DMS 273 treated with DMSO at 0.1 percent for 48 hours (cell line): ENCODE measurements at places on chromosomes 7 and 10.

DNA sequence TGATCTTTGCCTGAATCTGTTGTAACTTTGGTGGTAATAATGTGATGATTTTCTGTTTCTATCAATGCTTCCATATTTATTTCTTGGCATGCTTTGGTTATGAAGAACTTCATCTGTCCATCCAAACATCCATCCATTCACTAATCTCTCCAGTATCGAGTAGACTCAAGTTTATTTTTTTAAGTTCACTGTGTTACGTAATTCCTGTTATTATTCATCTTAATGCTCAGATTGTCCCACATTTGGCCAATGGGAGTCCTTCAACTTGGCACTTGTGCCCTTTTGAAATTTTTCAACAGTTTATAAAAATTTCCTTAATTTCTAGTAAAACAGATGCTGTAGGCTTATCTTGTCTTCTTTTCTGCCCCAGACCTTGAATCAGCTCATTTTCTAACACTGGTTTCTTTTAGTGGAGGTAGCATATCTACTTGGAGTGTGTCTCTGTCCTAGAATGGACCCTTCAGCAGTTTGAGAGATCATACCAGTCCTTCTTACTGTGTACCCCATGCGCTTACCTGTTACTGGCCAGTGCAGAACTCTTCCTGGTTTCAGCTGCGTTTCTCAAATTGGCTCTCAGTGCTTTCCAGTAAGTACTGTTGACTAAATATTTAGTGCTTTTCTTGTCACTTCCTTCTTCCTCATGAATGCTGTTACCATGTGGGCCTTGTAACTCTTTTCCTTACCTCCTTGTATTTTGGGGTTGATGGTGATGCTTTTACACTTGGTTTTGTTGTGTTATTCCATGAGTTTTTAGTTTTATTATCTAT, 100.8 kb downstream of the MLLT10 start:
- no peak for DNase-seq

DNA sequence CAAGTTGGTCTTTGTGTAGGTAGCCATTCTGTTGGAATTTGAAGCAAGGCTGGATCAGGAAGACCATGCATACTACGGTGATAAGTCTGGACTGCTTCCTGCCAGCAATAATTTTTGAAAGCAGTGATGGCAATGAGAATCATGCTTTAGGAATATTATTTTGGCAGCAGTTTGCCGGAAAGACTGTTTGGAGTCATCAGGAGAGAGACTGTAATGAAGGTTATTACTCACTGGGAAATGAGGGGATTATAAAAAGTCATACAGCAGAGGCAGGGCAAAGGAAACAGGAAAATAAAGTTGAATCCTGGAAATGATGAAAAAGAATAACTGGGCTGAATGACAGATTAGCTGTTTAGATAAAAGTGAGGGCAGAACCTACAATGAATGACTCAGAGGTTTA, 1136.8 kb upstream of the AUTS2 start:
- DNase-seq = no peak

DNA sequence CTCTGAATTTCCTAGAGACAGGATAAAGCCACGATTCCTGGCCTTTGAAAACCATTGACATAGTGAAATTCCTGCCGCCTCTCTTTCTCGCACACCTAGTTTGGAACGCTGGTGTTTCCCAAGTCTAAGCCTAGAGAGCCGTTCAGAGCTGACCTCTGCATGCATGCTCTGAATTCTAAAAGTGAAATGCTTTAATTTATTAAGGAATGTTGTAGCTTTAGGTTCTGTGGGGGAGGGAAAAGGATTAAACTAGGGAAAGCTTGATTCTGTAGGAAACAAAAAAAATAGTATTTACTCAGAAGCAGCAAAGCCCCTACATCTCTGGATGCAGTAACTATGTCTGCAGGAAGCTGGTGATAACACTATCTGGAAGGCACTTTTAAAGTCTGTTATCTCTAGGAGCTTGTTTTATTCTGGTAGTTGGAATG, 27.3 kb downstream of the PFKP start:
- DNase-seq = no peak

DNA sequence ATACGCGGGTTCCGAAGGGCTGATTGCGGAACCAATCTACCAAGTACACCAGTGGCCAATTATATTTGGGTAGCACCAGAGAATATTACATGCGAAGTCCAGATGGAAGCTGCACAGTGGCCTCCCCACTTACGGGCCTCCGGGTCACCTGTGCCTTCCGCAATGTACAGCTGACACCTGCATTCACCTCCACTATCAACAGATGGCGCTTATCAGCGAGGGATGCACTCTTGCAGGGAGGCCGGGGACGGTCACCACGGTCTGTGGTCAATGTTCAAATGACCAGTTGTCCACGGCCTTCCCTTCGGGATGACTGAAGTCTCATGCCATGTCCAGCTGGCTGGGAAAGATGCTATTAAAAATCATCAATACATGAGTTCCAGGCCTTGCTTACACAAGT, 47.6 kb downstream of the SLIT1 start:
- no peak for DNase-seq

DNA sequence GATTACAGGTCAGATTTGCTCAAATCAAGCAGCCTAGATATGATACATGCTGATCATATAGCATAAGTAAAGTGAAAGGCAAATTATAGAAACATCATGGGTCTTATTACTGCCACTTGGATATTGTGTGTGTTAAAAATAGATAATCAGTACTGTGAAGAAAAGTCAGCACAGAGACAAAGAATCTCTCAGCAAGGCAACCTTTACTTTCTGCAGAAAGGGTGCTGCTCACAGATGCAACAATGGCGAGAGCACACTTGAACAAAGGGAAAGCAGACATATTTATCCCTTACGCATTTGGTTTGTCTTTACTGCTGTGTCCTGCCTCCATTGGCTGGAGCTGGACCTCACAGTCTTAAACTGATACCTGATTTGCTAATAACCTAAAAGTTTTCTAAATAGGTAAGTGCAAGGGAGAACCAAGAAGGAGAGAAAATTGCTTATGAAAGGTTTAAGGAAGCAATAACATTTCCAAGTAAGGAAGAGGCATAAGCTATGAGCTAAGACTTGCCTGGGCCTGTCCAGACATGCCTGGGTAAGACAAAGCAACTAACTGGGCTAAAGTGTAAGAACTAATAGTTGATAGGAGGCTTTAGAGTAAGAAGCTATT, 1310.8 kb upstream of the LRRTM3 start:
- no peak for DNase-seq
